Activated naive CD4-positive, alpha-beta T cell treated with anti-CD3 and anti-CD28 coated beads for 36 hours (primary cell): ENCODE measurements at places on chromosomes 16 and 17. TPM values are rescaled to one million over a fixed set of nuclear protein-coding genes. Genes with fewer than 3 reads are reported as not detected.

- H3K4me1 ChIP-seq = no peaks in the 10 kb centered on the region
- H3K36me3 ChIP-seq = peaks cover 8% of the 10 kb centered on the region
- H3K4me3 ChIP-seq = no peak overlapping the region
- H3K27me3 ChIP-seq = no peaks in the 10 kb centered on the region
Observed at GRCh38 chr16:68993885-68994284, 111.6 kb upstream of the HAS3 start.

DNA sequence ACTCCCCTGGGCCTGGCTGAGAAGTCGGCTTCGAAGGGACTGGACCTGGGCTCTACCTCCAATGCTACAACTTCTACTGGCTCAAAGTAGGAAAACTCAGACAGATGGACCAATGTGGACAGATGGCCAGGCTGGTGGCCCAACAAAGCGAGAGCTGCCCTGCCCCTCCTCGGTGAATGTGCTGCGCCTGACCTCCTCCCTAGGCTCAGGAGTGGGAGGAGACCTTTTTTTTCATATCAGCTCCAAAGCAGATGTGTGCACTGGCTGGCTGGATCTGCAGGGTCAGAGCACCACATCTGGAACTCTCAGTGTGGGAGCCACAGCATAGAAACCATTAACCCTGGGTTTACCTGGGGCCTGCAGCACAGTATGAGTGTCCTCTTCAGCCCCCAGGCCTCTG lies 20.8 kb downstream of the ATP6V0D1 start:
- H3K36me3 ChIP-seq = no peaks in the 10 kb centered on the region
- H3K27ac ChIP-seq = no peak overlapping the region
- H3K4me1 ChIP-seq = peaks cover 7% of the 10 kb centered on the region
- DNase-seq = no peak

DNA sequence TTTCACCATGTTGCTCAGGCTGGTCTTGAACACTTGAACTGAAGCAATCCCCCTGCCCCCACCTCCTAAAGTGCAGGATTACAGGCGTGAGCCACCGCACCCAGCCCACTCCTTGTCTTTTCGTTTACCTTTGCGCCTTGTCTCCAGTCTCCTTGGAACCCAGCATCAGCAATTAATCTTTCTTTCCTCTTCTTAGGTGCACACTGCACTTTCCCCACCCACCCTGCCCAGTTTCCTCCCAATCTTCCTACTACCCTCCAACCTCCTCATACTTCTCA lies 1.5 kb upstream of the CLDN7 start:
- H3K36me3 ChIP-seq = peaks cover 6% of the 10 kb centered on the region
- H3K27ac ChIP-seq = no peak overlapping the region
- H3K4me1 ChIP-seq = peaks cover 25% of the 10 kb centered on the region
- no peak for DNase-seq

- peaks cover 6% of the 10 kb centered on the region for H3K36me3 ChIP-seq
- H3K27ac ChIP-seq = no peak overlapping the region
- no peaks in the 10 kb centered on the region for H3K27me3 ChIP-seq
- DNase-seq = no peak
- no peak overlapping the region for H3K4me3 ChIP-seq
Observed at GRCh38 chr17:1503699-1504098, 11.2 kb upstream of the MYO1C start.

GRCh38 chr16:75272097-75272551 lies 20.7 kb upstream of the BCAR1 start:
- no peaks in the 10 kb centered on the region for H3K36me3 ChIP-seq
- peaks cover 15% of the 10 kb centered on the region for H3K27me3 ChIP-seq
- H3K4me1 ChIP-seq = peaks cover 2% of the 10 kb centered on the region
- no peak overlapping the region for H3K4me3 ChIP-seq

DNA sequence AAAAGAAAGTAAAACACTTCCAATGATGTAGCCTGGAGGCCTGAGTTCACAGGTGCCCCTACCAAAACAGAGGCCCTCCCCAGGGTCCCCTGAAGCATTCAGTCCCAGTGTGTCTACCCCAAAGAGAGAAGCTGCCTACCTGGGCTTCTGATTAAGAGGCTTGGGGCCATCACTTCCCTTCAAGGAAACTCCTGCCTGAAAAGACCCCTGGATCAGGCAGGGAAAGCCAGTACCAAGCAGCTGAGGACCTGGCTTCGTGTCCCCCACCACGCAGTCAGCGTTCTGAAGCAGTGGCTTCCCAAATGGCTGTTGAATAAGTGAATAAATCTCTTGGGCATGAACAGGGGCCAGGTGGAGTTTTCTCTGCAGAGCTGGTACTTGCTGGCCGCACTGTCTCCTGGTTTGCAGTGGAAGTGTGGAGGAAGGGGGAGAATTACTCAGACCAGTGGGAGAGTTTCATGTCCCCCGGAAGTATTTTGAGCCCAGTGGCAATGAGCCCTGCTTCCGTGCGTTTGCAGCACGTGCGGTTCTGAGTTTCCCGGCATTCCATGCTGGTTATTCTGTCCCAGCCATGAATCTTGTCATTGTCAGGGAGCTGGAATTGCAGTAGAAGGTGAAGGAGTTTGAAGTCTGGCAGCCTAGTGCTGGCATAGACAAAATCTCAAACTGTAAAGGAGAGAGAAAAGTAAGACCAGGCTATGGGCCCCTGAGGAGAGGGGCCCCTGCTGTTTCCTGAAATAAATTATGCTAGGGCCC lies 27.0 kb downstream of the RMI2 start:
- H3K27ac ChIP-seq = no peak overlapping the region
- no peak overlapping the region for H3K4me3 ChIP-seq
- peaks cover 11% of the 10 kb centered on the region for H3K4me1 ChIP-seq
- DNase-seq = no peak
- H3K27me3 ChIP-seq = no peaks in the 10 kb centered on the region
- no peaks in the 10 kb centered on the region for H3K36me3 ChIP-seq

Gene KCNJ16
- not detected for total RNA-seq

Gene ACOX1
- 31.4 TPM for total RNA-seq

Gene HOXB7
- 0.29 TPM for total RNA-seq

Gene PLA2G10
- not detected for total RNA-seq
